Choroid plexus epithelial cell (primary cell): ENCODE measurements at places on chromosomes 2 and 18.

DNA sequence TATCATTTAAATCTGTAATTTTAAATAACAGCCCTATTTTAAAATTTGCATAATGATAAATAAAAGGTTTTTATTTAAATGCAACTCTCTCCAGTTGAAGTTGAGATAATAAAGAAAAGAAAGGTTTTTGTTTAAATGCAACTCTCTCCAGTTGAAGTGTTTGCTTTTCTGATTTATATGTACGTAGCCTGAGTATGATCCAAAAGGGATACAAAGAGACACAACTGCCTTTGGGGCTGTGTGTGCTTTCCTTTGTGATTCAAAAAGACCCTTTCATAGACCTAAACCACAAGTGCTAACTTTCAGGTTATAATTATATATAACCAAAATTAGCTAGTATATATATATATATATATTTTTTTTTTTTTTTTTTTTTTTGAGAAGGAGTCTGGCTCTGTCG, 76.2 kb upstream of the MFF start:
- no peak for DNase-seq

DNA sequence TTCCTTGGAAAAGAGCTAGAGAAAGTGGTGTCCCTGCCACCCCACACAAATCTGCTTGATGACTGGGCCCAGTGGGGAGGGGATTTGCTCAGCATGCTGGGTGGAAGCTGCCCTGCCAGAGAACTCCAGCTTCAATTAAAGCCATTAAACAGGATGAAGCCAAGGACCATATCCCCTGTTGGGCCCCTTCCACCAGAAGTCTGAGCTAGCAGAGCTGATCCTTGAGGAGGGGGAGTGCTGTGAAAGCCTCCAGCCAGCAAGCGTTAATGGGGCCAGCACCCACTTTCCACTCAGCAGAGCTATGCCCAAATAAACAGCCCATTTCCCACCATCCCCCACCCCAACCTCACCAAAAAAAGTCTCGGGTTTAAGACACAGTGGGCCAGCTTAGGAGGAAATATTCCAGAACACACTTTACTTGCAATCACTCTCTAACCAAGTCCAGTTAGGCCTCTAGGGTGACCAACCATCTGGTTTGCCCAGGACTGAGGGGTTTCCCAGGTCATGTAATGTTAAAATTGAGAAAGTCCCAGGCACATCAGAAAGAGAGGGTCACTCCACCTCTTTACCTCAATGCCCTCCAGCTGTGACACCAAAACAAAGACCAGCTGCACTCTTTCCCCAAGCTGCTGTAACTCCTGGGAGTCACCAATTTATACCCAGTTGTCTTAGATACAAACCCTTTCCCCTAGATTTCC, 132.3 kb downstream of the FOXI3 start:
- no peak for DNase-seq

- DNase-seq = peak; percentile 30
Observed at GRCh38 chr18:49566217-49566770, 4.4 kb downstream of the LIPG start.

- no peak for DNase-seq
Observed at GRCh38 chr2:126748188-126748760, 92.3 kb downstream of the GYPC start.

DNA sequence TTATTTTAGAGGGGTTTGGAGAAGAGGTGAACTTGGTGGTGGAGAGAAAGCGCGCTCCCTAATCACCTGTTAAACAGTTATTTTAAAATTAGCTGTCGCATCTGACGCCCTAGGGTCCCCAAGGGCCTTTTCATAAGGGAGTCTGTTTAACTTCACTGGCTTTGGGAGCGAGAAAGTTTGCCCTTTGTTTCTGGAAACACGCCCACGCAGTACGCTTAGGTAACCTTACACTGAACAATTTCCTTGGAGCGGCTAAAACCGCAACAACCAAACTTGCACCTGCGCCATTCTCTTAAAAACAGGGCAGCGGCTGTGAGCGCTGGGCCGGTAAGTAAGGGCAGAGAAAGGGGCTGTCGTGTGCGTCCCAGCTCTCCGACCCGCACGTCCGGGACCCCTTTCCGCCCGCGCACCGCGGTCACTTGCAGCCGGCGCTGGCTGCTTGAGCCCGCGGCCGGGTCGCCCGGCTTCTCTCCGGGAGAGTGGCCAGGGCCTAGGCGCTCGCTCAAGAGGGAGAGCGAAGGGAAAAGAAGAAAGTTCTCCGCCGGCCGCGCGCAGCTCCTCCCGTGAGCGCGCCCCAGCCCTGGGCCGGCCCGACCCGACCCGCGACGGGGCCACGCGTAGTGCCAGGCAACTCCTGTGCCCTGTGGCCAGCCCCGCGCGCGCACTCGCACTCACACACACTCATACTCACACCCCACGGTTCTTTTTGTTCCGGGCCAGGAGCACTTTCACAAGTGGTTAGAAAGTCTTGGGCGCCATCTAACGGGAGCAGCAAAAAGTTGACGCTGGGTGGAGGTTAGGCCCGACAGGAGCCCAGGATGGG, 19.2 kb downstream of the POU3F3 start:
- DNase-seq = peak; percentile 82

DNA sequence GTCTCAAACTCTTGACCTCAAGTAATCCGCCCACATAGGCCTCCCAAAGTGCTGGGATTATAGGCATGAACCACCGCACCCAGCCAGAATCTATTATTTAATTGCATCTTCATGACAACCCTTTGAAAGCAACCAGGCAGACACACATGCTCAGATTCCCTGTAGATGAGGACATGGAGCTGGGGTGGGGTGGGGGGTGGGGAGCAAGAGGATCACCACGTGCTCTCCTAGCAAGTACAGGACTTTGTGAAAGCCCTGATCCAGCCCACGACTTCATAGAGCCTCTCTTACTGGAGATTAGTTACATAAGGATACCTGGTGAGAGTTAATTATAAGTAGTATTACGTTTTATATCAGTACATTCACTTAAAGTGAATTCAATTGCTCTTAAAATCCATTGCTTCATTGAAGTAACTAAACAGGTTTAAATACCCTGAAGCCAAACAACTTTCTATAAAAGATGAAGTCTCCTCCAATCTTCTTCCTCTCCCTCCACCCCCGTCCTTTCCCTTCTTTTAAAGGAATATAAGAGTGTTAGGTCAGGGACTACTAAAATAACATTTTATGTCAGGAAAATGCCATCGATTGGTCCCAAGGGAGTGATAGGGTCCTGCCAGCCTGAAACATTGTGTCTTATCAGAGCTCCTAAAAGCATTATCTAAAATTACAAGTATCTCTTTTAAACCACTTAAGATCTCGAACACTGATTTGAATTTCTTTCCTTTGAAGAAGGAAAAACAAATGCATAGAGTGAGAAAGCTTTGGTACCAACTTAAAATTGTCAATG, 123.9 kb downstream of the EPHA4 start:
- no peak for DNase-seq

DNA sequence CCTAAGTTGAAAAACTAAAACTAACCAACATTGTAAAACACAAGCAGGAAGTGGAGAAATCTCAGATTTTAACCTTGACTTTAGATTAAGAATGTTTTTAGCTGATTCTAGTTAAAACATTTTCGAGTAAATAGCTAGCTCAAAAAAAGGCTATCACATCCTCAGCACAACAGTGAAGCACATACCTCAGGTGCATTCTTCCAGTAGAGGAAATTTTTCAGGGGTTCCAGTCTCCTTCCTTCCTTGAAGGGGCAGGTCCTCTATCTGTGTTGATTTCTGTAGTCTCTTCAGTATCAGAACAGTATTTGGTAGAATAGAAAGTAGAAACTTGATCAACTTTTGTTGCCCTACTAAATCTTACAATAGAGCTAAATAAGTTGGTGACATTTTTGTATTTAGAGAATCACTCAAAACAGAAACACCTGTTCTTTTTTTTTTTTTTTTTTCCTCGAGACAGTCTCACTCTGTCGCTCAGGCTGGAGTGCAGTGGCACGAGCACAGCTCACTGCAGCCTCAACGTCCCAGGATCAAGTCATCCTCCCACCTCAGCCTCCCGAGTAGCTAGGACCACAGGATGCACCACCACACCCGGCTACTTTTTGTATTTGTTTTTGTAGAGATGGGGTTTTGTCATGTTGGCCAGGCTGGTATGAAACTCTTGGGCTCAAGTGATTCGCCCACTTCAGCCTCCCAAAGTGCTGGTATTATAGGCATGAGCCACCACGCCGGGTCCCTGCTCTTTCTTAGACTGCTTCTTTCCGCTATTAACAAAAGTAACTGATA, 6.9 kb upstream of the GPR155 start:
- no peak for DNase-seq

DNA sequence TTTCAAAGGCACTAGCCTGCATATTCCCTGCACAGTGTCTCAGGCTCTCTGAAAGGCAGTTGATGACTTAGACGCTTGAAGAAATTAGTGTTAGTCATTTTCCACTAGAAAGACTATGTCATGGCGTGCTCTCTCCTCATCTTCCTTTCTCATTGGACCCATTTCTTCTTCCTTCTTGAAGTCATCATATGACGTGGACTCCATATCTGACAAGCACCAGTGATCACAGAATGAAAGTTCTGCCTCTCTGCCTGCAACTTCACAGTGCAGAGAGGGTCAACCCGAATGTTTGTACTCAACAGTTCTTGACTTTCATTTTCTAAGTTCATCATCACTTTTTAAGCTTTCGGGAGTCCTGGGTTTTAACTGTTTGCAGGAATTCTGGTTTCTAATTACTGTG, 63.7 kb upstream of the CYRIA start:
- DNase-seq = no peak

- DNase-seq = no peak
Observed at GRCh38 chr2:197677056-197677455, 1.7 kb upstream of the RFTN2 start.

DNA sequence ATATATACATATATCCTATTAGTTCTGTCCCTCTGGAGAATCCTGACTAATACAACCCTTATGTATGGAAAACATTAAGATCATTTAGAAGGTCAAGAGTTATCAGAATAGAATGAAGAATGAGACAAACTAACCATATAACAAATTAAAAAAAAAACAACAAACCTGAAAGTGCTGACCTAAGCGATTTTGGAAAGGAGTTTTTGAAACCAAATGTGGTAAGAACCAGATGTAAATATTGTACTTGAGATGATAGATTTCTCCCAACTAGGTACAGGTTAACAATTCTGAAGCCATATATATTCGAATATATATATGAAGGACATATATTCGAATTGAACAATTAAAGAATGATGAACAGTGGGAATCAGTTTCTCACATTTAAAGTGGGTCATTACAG, 917.8 kb upstream of the SLC39A10 start:
- no peak for DNase-seq

DNA sequence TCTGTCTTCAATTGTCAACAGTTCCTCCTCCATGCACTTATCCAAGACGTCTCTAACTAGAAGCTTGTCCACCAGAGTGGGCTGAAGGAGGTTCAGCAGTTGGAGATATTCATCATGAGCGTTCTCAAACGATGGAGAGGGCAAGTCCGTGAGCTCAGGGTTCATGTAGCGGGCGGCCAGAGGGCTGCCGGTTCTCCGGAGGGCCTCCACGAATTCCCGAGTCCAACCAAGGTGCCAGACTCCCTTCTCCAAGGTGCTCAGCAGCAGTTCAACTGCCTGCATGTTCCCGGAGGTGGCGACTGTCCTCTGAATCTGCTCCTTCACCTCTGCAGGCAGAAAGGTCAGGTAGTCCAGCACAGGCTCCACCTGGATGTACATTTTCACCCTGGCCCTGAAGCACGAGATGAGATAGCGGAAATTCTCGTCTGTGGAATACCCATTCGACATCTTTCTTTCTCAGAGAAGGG, 590 bp downstream of the IFIH1 start:
- DNase-seq = no peak

DNA sequence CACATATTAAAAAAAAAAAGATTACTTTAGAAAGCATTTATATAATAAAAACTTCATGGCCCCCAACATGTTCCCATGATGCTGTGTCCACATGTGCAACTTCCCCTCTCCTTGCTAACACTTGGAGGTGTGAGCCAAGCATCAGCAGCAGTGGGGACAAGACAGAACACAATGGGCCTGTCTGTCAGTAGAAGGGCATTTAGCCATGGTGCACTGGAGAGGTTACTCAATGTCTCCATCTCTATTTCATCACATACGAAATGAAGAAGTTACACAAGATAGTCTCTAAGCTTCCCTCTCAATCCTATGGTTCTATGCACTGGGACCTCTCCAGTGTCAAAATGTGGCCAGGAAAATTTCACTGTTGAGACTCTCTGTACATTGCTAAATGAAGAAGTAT, 2.5 kb downstream of the VIT start:
- peak; percentile 26 for DNase-seq

- DNase-seq = no peak
Observed at GRCh38 chr18:11866764-11867163, 15.6 kb downstream of the CHMP1B start.

DNA sequence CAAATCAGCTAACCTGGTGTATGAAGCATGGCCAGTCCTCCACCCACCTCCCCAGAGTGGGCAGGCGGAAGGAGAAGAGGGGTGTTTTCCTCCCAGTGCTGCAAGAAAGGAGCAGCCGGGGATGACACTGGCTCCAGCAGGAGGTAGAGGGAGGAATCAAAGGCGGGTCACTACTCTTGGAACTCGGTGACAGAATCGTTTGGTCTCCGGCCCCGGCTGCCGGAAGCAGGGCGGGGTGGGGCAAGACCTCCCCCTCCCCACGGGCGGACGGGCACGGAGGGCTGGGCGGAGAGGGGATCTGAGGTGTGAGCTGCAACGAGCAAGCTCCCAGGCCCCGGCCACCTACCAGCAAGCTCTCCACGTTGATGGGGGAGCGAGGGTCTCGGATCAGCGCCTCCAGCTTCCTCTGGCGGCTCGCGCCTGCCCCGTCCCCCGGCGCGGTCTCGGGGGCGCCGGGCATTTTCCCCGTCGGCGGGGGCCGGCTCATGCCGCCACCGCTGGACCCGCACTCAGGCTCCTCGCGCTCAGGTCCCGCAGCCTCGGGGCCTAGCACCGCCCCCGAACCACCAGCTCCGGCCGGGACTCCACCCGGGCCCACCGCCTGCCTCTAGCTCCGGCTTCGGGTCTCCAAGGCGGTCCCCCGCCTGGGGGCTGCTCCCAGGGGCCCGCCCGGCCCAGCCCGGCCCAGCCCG, 640 bp downstream of the ROCK2 start:
- no peak for DNase-seq

DNA sequence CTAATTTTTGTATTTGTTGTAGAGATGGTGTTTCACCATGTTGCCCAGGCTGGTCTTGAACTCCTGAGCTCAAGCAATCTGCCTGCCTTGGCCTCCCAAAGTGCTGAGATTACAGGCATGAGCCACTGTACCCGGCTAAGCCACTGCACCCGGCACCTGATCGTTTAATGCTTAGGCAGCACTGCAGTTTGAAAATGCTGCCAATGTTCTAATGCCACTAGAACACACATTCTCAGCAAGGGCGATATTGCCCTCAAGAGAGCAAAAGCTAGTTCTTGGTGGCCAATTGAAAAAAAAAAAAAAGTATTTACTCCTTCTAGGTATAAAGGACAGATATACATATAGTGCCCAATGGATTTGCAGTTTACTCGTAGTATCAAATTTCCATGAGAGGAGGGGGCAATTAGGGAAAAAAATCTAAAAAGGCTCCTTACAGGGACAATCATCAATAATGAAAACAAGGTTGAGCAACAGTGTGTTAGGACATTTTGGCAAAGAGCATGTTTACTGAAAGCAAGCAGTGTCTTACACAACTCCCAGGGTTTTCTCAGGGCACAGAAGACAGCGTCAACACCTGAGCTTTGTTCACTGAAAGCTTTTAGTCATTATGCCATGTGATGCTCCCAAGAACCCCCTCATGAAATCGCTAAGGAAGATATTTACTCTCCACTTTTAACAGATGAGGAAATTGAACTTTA, 199.9 kb upstream of the PKDCC start:
- peak; percentile 85 for DNase-seq
